Hematopoietic multipotent progenitor cell treated with erythropoietin and hydrocortisone succinate and interleukin-3 and kit ligand, for 8 days (in vitro differentiated cells): ENCODE measurements at places on chromosomes 13 and 19.

DNA sequence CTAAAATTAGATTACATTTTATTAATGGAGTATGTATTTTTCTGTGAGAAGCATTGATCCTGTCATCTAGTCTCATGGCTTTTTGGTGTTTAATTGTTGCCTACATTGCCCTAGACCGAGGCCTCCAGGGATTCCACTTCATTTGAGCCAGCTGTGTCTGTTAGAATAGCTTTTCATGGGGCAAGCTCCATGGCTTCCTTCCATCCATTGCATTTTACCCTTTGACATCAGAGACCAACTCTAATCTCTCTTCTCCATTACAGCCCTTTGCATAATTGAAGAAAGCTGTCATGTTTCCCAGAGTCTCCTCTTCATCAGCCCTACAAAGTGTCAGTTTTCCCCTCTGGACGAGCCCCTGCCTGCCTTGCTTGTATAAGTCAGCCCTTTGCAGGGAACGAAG lies 70.6 kb downstream of the MTUS2 start:
- DNase-seq = no peak

DNA sequence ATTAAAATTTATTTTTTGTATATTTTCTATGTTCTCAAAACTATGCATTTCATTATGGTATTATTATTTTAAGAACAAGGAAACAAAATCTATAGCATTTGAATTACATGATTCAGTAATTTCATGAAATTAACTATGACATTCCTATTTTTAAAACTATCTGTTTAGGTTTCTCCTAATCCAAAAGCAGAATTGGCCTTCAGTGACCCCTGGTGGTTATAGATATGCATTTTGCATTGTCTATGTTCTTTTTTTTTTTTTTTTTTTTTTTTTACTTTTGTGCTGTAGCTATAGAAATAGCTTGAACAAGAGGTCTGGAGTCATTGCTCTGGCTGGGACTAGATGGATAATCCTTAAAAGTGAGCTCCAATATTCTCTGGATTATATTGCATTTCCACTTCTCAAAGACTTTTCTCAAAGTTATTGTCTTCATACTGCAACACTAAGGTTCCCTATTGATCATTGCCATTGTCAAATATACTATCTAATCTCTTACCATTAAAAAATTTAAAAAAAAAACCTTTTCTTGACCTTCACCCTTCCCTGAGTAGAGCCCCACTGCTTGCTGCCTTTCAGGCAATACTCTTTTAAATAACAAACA lies 15.9 kb upstream of the DNAJC3 start:
- peak; percentile 78 for DNase-seq

- DNase-seq = no peak
Observed at GRCh38 chr13:106210324-106210723, 325.1 kb downstream of the EFNB2 start.

GRCh38 chr13:42702716-42703115 lies 78.7 kb upstream of the FAM216B start:
- no peak for DNase-seq

DNA sequence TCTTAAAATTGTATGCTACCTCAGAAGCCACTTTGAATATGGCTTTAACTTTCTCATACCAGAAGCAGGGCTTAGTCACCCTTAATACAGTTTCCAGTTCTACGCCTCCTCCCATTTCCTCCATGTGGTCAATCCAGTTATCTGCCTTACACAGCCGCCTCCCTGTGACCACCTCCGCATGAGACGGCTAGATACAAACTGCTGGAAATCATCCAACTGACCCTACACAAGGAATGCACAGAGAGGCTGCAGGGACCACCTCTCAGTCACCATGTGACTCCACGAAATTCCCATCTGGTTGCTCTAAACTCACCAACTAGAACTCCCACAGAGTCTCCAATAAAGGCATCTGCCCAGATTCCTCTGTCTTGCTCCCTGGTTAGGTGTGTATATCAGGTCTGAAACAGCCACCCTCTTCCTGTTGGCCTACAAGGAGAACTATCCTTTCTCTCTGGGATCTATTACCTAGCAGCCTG lies 6.8 kb downstream of the ZNF564 start:
- peak; percentile 94 for DNase-seq

GRCh38 chr13:82749551-82749950 lies 1132.7 kb downstream of the SLITRK1 start:
- no peak for DNase-seq

- DNase-seq = peak; percentile 79
Observed at GRCh38 chr19:15091918-15092753, 10.1 kb downstream of the OR1I1 start.

- peak; percentile 29 for DNase-seq
Observed at GRCh38 chr19:4589579-4590410, 30.3 kb upstream of the SEMA6B start.

DNA sequence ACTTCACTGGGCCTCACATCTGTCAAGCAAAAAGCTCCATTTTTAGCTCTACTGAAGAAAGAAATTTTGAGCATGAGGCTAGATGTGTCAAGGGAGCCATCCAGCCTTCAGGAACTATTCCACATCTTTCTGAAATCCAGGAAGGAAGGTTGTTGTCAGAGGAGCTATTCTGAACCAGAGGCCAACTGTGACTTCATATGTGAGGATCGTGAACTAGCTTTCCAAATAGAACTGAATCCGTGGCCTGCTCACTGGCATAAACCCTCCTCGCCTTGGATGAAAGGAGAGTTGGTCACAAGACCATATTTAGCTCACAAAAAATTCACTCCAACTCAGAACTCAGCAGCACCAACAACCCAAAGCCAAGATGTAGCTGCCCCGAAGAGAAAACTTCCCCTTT lies 195.8 kb downstream of the FOXO1 start:
- no peak for DNase-seq

GRCh38 chr13:21608961-21609360 lies 5.0 kb upstream of the MICU2 start:
- no peak for DNase-seq
